ENCODE measurements at places on chromosomes 12 and 14.

DNA sequence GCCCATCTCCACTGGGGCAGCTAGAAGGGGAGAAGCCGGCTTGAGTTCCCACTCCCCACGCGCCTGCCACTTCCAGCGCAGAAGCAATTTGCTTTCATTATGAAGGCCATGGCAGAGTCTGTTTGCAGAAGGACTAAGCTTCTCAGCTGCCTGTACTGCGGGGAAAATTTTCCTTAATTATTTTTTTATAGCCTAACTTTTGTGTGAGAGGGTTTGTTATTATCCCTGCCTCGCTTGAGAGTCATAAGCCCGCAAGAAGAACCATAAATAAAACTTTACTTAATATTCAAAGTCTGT is 56.0 kb upstream of the DLK1 start:
- DNase-seq: no peak

- no peak for DNase-seq
Measured at GRCh38 chr12:128266541-128267130, 334 bp upstream of the TMEM132C start.

DNA sequence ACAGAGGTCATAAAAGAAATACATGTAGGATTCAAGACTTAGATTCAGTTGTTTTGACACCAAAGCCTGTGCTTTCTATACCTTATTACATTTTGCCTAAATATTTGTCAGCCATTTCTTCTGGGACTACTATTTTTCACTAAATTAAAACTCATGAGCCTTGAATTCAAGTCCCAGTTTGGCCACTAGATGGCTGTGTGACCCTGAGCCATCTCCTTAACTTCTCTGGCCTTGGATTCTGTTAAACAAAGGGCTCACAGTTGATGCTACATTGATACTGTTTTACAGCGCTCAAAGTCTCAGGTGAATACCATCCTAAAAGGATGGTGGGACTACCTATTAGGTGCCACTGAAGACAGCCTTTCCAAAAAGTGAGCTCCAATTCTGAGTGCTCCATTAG is 39.6 kb upstream of the CCDC198 start:
- no peak for DNase-seq

DNA sequence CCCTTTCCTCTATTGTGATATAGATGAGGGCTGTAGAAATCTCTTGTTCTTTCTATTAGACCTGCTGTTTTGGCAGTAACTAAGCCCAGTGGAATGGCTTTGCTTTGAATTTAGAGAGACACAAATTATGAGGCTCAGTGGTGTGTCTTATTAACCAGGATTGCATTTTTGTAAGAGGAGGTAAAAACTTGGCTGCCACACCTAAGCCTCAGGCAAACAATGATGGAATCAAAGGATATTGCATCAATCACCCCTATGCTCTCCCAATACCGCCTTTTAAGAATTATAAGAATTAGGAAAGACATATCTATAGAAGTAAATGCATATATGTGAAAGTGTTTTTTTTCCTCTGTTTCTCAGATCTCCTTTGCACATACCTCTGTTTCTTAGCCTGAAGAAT is 63.3 kb downstream of the ACSS3 start:
- DNase-seq: no peak

GRCh38 chr12:11437966-11438365 is 42.6 kb upstream of the PRB2 start:
- no peak for DNase-seq

GRCh38 chr14:90388982-90389381 is 7.8 kb upstream of the CALM1 start:
- no peak for DNase-seq

- DNase-seq: no peak
Measured at GRCh38 chr12:57145460-57146059, 1.9 kb downstream of the LRP1-AS start.

DNA sequence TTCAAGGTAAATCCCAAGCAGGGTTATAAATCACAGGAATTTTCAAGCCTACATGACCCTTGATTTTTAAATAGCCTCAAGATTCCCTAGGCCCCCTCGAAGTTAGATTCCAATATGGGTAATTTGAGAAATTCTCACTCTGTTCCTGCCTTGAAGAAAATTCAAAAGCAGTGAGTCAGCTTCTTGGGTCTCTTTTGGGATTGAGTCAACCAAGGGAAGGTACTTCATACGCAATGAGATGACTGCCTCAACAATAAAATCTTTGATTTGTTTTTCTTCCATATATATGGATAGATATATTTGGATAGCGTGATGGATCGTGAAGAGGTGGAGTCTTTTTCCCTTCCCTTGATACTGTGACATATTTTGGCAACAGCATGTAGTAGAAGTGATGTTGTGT is 180.4 kb upstream of the ATP2B1 start:
- DNase-seq: no peak

DNA sequence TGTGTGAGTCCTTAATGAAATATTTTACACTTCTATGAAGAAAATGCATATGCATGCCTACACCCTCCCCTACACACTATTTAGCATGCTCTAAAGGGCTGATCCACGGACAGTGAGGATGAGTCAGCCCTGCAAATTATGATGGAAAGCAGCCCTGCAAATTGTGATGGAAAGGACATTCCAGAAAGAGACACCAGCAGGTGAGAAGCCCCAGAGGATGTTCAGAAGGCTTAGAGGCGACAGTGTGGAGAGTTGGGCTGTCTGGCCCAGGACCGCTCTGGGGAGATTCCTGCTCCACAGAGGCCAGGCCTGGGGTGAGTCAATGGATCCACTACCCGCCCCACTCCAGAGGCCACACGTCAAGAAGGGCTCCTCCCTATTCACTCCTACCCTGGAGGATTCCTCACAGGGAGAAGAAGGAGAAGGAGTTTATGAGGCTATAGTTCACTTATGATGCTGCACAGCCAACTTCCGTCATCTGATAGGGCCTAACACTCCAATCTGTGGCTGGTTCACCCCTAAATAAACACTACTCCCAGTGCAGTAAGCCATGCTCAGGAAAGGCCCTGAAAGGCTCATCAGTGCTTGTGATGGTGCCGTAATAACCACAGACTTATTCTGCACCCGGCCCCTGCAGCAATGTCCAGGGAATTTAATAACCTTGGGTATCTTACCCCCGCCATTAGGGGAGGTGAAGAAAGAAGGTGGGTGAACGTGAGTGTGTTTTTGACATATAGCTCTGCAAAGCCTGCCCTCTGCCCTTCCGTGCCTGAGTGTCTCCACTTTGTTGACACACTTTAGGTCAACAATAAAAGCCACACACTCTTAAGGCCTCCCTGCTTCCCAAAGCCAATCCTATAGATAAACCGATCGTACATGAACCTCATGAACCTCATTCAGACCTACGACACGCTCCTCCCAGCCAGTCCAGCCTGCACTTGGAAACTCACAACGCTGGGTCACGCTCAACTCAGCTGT is 46.4 kb downstream of the CLMN start:
- peak; percentile 82 for DNase-seq

DNA sequence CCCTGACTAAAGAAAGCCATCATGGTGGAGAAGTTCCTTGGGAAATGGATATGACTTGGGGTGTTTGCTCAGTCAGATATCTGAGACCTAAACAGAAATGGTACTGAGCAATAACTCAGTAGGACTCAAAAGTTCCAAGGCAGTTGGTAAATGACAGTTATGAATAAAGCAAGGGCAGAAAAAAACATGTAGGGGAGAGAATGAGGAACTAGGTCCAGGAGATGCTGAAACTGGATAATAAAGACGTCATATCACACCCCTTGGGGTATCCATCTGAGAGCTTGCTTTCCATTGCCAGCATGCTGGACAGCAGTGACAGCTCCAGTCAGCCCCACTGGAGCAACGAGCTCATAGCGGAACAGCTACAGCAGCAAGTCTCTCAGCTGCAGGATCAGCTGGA is 37.5 kb downstream of the RPGRIP1 start:
- DNase-seq: no peak

DNA sequence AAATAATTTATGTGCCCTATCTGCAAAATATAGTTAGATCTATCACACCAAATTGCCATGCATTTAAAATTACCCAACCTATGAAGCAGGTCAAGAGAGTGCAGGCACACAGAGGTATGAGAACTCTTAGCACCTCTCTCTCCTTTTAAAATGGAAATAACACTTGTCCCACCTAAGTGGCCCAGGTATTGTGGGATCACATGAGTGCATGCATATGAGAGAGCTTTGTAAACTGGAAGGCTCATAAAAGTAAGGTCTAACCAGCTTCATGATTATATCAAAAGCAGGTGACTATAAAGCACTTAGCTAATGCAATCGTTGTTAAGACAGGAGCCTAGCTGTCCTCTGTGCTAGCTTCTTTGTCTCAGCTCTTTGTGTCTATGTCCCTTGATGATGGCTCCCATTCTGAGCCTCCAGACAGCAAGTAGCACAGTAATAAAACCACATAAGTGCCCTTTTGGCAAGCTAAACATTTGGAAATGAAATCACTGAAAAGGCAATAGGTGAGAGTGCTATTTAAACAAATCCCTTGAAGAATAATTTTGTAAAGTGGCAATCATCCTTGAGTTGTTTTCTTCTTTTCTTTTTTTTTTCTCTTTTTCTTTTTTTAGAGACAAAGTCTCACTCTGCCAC is 219.0 kb downstream of the NTF3 start:
- DNase-seq: no peak

GRCh38 chr12:115506822-115507559 is 770.5 kb downstream of the MED13L start:
- no peak for DNase-seq

- no peak for DNase-seq
Measured at GRCh38 chr12:28933864-28934527, 215.1 kb upstream of the FAR2 start.

- DNase-seq: no peak
Measured at GRCh38 chr12:112537710-112538396, 119.1 kb downstream of the PTPN11 start.

DNA sequence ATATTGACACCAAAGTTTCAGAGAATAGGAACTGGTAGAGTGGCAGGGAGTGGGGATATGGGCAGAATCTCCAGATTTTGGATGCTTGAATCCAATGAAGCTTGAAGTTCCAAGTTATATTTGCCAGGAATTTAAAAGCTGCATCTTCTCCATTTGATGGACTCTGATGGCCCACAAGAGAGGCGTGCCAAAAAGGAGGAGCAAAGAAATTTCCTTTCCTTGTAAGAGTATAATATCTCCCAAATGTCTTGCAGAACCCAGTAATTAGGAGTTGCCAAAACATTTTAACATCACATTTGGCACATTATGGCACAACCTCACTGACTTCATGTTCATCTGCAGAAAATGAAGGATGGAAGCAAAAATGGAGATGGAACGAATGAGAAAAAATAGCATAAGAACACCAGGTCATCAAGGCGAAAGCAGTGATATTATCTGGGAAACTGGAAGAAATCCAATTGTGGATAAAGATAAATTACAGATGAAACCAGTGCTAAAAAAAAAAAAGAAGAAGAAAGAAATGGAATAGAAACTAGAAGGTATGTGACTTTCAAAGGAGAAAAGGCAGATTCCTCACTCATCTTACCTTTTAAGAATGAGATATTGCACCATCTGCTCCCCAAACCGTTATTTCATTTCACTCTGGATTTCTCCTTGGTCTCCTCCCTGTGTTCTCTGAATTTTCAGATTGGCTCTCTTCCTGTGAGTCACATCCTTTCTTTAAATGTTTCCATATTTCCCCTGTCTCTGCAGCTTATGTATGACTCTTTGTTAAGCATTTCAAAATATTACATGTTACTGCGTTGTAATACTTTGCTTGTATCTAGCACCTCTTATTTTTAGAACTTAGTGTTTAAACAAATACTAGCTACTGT is 13.5 kb upstream of the FLRT2 start:
- no peak for DNase-seq

DNA sequence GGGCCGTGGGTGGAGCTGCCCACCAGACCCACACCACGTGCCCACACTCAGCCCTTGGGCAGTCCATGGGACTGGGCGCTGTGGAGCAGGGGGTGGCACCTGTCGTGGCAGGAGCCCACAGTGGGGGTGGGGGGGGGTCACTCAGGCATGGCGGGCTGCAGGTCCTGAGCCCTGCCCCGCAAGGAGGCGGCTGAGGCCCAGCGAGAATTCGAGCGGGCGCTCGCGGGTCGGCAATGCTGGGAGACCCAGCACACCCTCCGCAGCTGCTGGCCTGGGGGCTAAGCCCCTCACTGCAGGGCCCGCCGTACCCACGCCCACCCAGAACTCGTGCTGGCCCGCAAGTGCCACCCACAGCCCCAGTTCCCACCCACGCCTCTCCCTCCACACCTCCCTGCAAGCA is 132.6 kb upstream of the GARIN2 start:
- DNase-seq: no peak

DNA sequence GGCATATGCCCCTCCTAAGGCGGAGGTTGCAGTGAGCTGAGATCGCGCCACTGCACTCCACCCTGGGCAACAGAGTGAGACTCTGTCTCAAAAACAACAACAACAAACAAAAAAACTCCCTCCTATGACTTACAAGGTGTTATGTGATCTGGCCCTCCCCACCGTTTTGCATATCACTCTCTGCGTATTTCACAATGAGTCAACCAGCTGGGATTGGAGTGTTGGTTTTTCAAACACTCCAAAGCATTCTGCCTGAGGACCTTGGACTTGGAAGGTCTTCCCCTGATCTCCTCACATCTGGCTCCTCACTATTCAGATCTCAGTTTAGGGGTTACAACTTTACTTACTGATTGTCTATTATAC is 14.0 kb downstream of the MANSC1 start:
- no peak for DNase-seq

GRCh38 chr12:29086325-29087271 is 62.5 kb upstream of the FAR2 start:
- DNase-seq: no peak

- DNase-seq: no peak
Measured at GRCh38 chr12:85681333-85681732, 154.9 kb downstream of the RASSF9 start.

- no peak for DNase-seq
Measured at GRCh38 chr12:66035288-66035966, 95.1 kb downstream of the LLPH start.

DNA sequence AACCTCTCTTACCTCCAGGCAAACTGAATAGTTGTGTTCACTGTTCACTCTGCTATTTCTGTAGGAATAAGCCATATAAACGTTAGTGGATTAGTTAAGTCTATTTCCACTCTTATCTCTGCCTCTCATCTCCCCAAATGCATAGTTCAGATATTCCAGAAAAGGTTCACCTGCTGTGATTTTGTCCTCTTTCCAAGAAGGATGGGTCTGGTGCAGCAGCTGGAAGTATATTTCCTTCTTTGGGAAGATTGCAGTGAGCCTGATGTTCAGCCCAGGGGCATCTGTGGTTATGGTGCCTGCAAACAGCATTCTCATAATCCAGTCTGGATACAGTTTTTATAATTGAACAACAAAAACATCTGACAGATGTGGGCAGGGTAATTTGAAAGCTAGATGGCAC is 97.7 kb downstream of the TPH2 start:
- DNase-seq: no peak

- DNase-seq: no peak
Measured at GRCh38 chr14:89476354-89476896, 59.4 kb upstream of the FOXN3 start.
